ENCODE measurements at places on chromosomes 2 and 18. TPM values are rescaled to one million over a fixed set of nuclear protein-coding genes. Genes with fewer than 3 reads are reported as not detected.

The OSBPL1A gene
- 97.9 TPM for total RNA-seq

The RESP18 gene
- not detected for total RNA-seq

The NYAP2 gene
- total RNA-seq = under 0.01 TPM

The UPP2 gene
- total RNA-seq = not detected

DNA sequence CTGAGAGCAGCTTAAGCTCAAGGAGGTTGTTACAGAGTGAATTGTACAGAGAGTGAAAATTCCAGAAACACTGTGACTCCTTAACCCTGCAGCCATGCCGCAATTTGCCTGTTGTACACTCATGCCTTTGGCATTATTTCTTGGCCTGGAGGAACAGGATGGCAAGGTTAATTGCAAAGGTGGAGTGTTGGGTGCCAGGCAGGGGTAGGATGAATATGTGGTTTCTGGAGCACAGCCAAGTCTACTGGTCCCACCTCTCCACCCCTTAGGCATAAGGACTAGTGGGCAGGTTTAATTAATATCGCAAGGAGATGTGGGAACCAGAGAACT is 250.2 kb downstream of the LRRTM1 start:
- H3K36me3 ChIP-seq = no peaks in the 10 kb centered on the region
- no peaks in the 10 kb centered on the region for H3K27me3 ChIP-seq
- H3K4me3 ChIP-seq = no peak overlapping the region
- H3K27ac ChIP-seq = no peak overlapping the region
- H3K4me1 ChIP-seq = no peaks in the 10 kb centered on the region

DNA sequence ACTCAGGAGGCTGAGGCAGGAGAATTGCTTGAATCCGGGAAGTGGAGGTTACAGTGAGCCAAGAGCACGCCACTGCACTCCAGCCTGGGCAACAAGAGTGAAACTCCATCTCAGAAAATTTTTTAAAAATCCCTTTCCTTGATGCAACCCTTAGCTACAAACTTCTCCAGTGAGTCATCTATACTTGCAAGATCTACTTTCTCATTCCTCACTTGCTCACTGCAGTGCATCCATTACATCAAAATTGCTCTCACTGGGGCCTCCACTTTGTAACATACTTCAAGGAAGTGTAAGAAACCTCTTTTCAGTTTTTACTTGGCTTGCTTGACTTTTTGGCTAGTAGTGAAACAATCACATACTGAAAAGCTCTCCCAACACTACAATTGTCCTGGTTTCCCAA is 65.3 kb downstream of the REEP1 start:
- no peak for DNase-seq
- H3K36me3 ChIP-seq = no peaks in the 10 kb centered on the region

GRCh38 chr2:847669-848068 is 103.0 kb upstream of the SNTG2 start:
- H3K27ac ChIP-seq = no peak overlapping the region
- no peak overlapping the region for H3K4me3 ChIP-seq
- no peak for DNase-seq
- no peaks in the 10 kb centered on the region for H3K27me3 ChIP-seq
- H3K36me3 ChIP-seq = no peaks in the 10 kb centered on the region

GRCh38 chr18:76351961-76352581 is 143.0 kb downstream of the ZNF516 start:
- H3K4me3 ChIP-seq = peak overlapping the region; percentile 35
- DNase-seq = peak; percentile 93
- H3K36me3 ChIP-seq = peaks cover 14% of the 10 kb centered on the region
- H3K4me1 ChIP-seq = peaks cover 38% of the 10 kb centered on the region
- peak overlapping the region; percentile 47 for H3K27ac ChIP-seq
- no peaks in the 10 kb centered on the region for H3K27me3 ChIP-seq

DNA sequence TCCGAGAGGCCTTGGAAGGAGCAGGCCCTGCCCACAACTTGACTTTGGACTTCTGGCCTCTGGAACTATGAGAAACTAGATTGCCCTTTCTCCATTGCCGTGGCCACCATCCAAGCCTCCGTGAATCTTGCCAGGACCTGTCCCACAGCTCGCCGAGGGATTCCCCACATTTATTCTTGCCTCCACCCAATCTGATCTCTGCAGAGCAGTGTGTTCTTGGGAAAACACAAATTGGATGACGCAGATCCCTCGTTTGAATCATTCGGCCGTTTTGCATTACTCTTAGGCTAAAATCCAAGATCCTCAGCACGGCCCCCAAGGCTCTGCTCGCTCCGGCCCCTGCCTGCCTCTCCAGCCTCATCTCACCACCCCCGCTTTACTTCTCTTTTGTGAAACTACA is 364.2 kb downstream of the ZNF516 start:
- no peak overlapping the region for H3K4me3 ChIP-seq
- peak; percentile 50 for DNase-seq
- H3K27me3 ChIP-seq = no peaks in the 10 kb centered on the region
- no peaks in the 10 kb centered on the region for H3K4me1 ChIP-seq
- no peaks in the 10 kb centered on the region for H3K36me3 ChIP-seq
- H3K27ac ChIP-seq = no peak overlapping the region

DNA sequence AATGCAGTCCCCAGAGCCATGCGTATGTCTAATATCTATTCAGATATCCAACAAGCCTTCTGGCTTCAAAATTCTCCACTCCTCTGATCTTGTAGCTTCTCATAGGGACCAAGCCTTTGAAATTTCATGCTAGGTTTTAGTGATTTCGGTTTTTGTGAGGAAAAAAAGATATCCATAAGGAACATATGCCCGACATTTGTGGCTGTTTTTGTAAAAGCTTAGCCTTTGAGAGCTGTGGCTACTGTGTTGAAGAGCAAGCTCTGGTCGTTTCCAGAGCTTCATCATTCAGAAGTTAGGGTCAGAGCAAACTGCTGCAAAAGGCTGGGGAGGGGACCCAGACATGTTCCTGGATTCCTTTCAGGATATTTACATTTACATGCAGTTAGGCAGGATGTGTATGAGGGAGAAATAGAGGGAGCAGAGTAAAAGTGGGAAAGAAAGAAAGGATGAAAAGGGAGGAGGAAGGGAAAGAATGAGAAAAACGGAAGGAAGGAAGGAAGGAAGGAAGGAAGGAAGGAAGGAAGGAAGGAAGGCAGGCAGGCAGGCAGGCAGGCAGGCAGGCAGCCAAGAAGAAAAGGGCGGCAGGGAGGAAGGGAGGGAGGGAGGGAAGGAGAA is 70.2 kb downstream of the NCKAP5 start:
- no peaks in the 10 kb centered on the region for H3K27me3 ChIP-seq
- DNase-seq = no peak
- H3K36me3 ChIP-seq = no peaks in the 10 kb centered on the region
- no peak overlapping the region for H3K27ac ChIP-seq
- no peak overlapping the region for H3K4me3 ChIP-seq

Data from esophagus muscularis mucosa (tissue), 4 donors.